ENCODE measurements at places on chromosomes 2 and 18. TPM values are rescaled to one million over a fixed set of nuclear protein-coding genes. Genes with fewer than 3 reads are reported as not detected.

UGT1A5 gene
- 21.3 TPM for total RNA-seq

CNNM3 gene
- 18.9 TPM for total RNA-seq

GRCh38 chr18:59386909-59387686 is 28.0 kb upstream of the LMAN1 start:
- no peak for DNase-seq

ACVR1C gene
- 0.81 TPM for total RNA-seq

DNA sequence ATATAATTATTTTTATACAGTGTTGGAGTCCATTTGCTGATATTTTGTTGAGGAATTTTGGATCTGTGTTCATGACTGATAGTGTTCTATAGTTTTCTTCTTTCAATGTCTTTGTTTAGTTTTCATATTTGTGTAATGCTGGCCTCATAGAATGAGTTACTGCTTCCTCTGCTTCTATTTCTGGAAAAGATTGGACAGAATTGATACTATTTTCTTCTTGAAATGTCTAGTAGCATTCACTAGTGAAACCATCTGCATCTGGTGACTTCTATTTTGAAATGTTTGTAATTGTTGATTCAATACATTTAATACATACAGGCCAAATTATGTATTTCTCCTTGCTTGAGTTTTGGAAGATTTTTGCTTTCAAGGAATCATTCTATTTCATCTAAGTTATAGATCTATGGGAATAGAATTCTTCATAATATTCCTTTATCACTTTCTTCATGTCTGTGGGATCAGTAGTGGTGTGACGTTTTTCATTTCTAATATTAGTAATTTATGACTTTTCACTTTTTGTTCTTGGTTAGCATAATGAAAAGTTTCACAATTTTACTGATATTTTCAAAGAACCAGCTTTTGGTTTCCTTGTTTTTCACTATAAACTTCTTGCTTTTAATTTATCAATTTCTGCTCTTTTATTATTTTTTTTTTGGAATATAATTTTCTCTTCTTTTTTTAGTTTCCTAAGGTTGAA is 509.9 kb upstream of the VRK2 start:
- DNase-seq = no peak

DUSP11 gene
- 25.7 TPM for total RNA-seq

NOTO gene
- not detected for total RNA-seq

DNA sequence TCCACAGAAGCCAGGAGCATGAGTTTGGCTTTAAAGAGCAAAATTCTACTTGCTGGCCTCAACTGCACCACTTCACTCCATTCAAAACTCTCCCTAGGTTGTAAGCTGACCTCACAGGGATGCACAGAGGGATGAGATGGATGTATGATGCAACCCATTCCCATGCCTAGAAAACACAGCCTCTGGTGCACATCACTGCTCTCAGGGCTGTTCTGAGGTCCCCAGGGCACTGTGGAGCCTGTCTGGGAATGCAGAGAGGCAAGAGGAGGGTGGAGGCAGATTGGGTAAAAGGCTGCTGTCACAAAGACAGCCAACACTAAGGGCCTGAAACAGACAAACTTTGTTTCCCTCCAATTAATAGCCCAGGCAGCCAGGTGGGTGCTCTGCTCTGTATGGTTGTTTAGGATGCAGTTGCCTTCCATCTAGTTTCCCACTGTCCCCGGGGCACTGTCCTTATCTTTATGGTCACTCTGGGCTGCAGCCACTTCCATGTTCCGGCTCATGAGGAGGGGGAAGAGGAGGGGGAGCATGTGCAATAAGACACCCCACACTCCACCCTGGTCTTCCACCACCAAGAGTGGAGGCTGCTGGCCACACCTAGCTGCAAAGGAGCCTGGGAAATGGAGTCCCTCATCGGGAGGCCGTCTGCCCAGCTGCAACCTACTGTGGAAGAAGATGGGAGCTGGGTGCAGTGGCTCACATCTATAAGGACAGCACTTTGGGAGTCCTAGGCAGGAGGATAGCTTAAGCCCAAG is 7.0 kb downstream of the GPR45 start:
- DNase-seq = no peak

- DNase-seq = no peak
Measured at GRCh38 chr2:205864491-205864890, 182.2 kb downstream of the NRP2 start.

DNA sequence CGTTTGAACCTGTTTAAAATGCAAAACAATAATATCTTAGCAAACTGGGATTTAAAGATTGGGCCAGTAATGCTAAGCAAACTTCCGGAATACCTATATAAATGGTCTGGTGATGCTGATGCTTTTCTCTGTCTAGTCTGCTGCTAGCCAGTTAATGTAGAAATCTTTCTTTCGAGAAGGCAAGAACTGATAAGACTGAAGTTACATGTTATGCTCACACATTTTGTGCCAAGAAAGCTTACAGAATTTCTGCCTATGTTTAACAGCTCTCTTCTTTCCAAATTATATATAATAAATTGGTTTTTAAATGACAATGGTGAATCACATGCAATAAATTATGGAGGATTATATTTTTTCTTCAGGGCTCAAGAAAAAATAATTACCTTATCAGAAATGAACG is 37.9 kb downstream of the GCA start:
- no peak for DNase-seq

DNA sequence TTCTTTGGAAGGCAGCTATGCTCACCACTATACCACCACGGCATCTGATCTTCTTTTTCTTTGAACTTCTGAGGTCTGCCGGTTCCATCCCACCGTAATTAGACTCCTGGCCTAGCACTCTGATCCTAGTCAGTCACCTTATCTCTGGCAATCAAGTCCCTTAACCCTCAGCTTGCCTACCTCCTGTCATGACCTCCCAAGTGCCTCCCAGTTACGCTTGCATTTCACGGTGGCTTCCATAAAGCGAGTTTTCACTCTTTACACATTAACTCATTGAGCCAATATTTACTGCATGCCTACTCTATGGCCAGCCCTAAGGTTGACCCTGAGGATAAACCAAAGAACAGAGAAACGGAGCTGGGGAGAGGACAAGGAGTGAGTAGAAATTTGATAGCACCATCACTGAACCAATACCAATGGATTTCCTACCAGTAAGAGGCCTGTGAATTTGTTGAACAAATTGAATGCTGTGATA is 37.8 kb upstream of the TMEM182 start:
- no peak for DNase-seq

DNA sequence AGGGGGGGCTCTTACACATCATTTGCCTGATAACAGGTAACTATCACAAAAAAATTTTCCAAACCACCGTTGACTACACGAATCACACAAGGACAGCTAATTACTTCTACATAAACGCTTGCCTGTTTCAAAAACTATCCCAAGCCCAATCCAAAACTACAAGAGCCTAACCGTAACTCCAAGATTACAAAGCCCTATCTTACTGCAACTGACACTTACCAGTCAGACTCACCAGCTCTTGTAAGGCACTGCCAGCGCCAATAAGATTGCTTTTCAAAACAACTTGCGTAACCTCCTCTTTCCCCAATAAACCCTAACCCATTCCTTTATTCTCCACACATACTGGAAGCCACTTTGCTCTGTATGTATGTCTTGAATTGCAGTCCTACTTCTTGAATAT is 148.4 kb downstream of the NBAS start:
- no peak for DNase-seq

SLC19A3 gene
- total RNA-seq = 1.9 TPM

NEUROD1 gene
- not detected for total RNA-seq

DNA sequence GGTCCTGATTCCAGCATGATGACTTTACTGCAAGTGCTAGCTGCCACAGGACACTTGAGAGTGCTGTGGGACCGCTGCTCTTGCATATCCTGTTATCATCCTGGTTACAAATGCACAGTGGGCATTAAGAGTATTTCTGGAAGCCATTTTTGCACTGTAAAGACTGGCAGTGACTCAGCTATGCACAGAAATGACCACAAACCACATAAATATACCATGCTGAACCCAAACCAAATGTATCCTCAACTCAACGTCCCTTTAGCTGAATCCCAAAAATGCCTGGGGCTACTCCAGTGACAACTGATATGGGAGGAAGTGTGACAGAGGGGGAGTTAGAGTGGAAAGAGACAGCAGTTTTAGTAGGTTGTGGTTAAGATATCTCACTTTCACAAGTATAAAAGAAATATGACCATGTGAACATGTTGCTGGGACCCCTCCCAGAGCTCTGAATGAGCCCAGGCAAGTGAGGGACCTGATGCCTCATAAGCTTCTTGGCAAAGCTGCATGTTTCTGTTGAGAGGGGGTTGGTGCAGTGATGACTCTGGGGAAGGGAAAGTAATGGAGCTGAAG is 37.3 kb downstream of the RHBDD1 start:
- DNase-seq = no peak

SLC38A11 gene
- total RNA-seq = 2.4 TPM

DSG1 gene
- 0.13 TPM for total RNA-seq

DNA sequence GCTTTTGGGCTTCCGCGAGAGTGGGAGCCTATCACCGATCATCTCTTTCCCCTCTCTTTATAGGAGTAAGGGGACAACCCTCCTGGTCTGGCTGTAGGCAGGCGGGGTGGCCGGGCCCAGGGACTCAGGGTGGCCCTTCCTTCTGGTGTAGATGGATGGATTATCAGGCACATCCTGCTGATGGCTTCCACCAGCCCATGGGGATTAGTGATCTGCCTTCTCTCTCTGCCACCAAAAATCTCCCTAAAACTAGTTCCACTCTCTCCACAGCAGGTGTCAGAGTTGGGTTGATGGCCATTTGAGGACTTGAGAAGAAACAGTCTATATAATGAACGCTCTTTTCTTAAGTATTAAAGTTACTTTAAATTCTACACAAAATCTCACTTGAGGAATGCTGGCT is 37.4 kb downstream of the NCK2 start:
- DNase-seq = no peak

GRCh38 chr2:173431191-173431590 is 76.5 kb downstream of the CDCA7 start:
- no peak for DNase-seq

Measured in ureter (tissue), 1 donor.